ENCODE measurements at places on chromosomes 4 and X.

DNA sequence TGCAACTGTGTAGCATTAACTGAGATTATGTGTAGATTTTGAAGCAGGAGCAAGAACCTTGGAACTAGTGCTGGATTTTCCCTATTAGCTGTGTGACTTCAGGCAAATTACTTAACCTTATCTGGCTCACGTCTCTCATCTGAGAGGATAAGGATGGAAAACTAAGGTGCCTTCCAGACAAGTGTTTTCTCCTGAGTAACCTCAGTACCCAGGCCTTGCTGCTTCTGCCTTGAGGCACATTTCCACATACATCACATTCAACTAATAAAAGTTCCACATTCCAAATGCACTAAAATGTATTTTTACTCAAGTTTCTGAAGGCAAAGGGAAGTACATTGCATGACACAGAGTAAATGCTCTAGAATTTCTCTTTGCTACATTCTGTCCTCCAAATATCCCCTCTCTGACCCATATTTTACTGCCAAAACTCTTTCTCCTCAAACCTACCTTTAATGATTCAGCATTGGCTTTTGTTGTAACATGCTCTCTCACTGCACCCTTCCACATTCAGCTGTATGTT is 195.4 kb upstream of the ADGRL3 start:
- no peak for DNase-seq

DNA sequence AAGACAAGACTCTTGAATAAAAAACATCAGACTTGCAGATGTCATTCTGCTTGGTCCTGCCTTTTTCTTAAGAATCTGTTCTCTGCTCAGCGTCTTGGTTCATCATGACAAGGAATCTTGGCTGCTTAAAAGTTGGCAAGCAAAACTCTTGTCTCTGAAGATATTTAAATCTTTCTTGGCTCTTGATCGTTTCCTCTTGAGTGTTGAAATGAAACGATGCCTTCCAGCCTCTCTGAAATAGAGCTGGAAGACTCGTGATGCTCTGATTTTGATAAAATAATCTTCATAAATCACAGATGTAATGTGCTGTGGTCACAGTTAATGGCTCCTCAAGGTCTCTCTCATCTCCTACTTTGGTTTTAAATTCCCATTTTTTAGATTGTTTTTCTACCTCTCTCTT is 39.9 kb upstream of the TMEM192 start:
- DNase-seq: no peak

GRCh38 chr4:79958466-79959264 is 114.4 kb downstream of the ANTXR2 start:
- DNase-seq: peak; percentile 84

- DNase-seq: no peak
Measured at GRCh38 chr4:2332201-2332975, 70.5 kb upstream of the MXD4 start.

DNA sequence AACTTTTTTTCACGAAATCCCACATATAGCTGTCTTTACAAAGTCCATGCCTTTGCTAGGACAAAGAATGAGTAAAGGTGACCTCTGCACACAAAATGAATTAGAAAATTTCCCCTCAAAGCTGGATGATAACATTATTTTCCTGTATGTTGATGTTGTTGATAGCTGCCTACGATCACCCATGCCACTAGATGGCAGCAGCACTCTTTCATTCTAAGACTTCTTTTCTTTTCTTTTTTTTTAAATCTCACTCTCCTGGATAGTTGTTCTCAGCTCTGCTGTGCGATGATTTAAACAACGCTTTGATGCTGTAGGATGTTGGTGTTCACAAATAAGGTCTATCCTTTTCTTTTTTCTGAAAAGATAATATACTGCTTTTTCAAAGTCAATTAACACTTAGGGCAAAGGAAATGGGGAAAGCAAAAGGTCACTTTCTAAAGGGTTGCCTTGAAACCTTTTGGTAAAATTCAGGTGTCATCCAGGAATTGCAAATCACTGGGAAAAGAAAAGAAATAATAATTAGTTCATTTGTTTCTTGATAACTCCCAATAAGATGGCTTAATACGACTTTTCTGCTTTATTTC is 266.8 kb downstream of the C4orf33 start:
- peak; percentile 3 for DNase-seq

- no peak for DNase-seq
Measured at GRCh38 chr4:52989865-52990264, 127.7 kb downstream of the RASL11B start.

DNA sequence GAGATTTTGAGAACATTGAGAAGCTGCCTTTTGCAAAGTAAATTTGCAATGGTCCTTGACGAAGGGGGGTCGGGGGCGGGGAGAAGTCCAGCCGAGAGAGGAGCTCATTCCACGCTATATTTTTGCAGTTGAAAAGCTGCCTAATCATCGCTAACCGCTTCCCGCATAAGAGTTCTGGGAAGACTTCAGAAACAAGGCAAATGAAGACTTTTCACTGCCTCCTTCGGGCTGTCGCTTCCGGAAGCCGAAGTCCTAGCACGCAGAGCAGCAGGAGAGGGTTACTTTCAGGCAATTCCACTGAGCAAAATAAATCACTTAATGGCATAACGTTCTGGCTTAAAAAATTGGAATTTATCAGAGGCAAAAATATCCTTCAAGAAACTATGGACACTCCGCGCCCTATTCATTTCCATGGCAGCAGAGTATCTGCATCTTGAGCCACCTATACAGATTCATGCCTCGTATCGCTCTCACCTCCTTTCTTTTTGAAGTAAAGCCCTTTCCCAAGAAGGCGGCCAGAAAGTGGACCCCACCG is 2.6 kb upstream of the LRAT start:
- DNase-seq: no peak

GRCh38 chr4:152870606-152871005 is 65.5 kb upstream of the FHDC1 start:
- no peak for DNase-seq

DNA sequence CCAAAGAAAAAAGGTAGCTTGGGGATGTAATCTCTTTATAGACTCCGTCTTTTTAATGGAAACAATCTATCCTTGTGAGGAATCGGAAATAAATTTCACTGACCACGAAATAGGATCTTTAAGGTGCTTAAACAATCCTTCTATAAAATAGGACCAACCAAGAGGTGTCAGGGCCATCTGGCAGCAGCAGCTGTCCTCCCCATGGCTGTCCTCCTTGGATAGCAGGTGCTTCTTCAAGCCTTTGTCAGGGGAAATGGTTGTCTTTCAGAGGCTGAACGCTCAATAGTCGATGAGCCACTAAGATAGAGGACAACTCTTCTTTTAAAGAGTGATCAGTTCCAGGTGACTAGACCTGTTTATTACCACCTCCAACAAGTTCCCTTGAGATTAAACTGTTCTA is 231.0 kb downstream of the ADGRL3 start:
- DNase-seq: peak; percentile 28

- no peak for DNase-seq
Measured at GRCh38 chrX:7690842-7691241, 152.1 kb upstream of the VCX start.

DNA sequence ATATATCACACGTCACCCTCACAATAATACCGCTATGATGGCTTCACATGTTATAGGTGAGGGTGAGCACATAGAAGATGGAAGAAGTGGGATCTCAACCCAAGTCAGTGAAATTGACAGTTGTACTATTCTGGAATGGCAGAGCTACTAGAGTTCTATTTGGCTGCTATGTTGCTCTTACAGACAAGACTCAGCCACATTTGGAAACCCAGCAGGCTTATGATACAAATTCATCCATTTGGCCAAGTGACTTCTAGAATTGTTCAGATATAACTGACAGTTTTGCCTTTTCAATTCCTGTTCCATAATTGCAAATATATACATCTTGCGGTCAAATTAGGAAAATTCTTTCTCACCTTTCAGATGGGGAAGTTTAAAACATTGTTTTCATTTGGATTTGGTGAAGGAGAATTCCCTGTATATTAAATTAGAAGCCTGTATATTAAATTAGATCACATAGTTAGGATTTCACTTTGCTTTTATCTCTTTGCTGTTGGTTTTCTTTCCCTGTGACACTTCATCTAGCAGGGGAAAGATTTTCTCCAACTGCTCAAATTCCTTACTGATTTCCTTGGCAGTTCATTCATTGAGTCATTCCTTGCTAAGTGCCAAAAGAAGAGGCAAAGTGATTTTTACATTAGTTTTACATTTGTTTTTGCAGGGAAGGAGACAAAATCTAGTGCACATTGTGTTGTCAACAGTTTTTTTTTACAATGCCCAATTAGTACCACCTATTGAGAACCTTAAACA is 120.6 kb upstream of the TBC1D9 start:
- no peak for DNase-seq

- DNase-seq: no peak
Measured at GRCh38 chr4:173318648-173319211, 15.4 kb downstream of the HMGB2 start.

DNA sequence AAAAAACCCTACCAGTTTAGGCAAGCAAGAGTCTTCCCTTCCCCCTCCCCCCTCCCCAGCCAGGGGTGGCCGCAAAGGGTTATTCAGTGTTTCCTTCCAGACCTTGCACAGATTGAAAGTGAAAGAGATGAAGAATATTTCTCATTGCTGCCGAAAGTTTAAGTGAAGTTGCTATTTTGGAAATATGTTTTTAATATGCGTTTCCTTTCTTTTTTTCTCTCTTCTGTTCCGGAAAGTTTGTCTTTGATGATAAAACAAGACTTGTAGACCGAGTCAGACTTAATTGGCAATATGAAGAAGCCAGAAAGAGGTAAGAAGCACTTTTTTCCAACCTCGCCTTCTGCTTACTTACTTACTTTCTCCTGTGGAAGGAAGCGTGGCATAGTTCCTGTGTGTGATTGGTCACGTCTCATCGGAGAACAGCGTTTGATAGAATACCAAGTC is 58.5 kb upstream of the CLCN4 start:
- DNase-seq: no peak

- peak; percentile 59 for DNase-seq
Measured at GRCh38 chr4:4735136-4735750, 124.2 kb upstream of the MSX1 start.

- DNase-seq: no peak
Measured at GRCh38 chr4:124337874-124338273, 374.7 kb downstream of the ANKRD50 start.

GRCh38 chr4:153788413-153789276 is at the start of gene SFRP2:
Gene SFRP2 (minus strand): TSS chr4:153789083. CDS start chr4:153788835, 248 bp downstream.
- no peak for DNase-seq

DNA sequence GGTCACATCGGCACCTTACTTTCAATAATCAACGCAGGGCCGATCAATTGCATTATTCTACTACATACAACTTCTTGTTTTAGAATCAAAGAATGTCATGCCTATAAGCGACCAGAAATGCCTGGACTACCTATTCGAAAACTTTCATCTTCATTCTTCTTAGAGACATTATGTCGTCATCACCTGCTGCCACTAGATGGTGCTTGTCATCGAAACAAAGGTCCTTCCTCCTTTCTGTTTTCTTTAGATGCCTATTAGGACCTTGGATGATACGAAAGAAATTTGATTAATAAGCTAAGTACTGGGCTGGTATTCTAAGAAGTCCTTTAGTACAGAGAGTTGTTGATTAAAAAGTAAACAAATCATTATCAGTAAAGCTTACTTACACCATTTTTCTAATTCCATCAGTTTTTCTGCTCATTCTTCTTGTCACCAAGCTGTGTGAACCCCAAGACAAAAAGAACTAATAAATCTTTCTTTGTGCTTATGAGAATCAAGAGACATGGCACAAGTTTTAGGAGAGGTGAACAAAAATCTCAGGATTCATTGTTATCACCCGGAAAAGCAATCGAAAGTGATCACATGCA is 154.5 kb upstream of the SLC4A4 start:
- peak; percentile 33 for DNase-seq

DNA sequence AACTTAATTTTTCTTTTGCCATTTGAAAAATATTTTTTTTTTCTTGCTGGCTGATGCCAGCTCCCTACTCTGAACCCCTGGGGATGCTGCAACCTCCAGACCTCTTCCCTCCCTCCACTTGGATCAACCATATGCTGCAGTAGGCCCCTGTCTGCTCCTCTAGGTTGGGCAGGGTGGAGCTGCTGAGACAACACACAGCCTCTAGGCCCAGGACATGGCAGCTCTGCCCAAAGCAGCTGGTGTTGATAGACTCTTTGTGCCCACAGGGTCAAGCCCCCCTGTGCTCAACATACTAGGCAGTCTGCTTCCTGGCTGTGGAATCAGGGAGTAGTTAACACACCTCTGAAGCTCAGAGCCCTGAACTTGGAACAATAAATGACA is 19.9 kb upstream of the CLNK start:
- no peak for DNase-seq

GRCh38 chr4:98586962-98587354 is 71.5 kb downstream of the TSPAN5 start:
- no peak for DNase-seq

- no peak for DNase-seq
Measured at GRCh38 chr4:61782133-61782532, 582.0 kb downstream of the ADGRL3 start.

- DNase-seq: no peak
Measured at GRCh38 chr4:169604903-169605331, 7.5 kb downstream of the NEK1 start.

DNA sequence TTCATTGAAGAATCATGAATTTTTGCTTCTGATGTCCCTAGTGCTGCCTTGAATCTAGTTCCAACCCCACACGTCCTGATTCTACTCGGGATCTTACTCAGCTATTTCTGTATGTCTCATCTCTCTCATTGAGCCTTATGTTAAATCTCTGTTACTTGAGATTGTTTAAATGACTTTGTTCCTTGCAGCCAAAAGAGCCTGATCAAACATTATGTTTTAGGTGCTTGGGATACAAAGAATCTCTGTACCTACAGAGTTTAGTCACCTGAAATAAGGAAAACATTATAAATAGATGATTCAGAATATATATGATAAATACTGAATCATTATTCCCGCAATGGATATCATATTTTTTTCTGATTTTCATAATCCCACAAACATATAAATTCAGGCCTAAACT is 13.7 kb upstream of the ANKRD50 start:
- DNase-seq: no peak

DNA sequence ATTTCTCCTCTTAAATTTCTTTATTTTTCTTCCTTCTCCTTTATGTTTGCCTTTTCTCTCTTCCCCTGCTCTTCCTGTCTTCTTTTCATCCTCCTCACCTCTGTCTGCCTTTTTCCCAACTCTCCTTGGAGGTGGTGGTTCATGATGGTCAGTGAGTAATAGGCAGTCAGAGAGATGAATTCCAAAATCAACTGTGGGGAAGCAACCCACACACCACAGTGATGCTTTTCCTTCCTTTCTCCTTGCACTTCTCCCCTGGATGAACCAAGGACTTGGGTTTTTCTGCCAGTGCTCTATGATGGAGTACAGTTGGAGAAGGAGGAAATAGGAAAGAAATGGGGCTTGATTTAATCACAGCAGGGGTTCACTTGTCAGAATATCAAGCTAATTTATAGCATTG is 153.8 kb downstream of the DCK start:
- DNase-seq: no peak

DNA sequence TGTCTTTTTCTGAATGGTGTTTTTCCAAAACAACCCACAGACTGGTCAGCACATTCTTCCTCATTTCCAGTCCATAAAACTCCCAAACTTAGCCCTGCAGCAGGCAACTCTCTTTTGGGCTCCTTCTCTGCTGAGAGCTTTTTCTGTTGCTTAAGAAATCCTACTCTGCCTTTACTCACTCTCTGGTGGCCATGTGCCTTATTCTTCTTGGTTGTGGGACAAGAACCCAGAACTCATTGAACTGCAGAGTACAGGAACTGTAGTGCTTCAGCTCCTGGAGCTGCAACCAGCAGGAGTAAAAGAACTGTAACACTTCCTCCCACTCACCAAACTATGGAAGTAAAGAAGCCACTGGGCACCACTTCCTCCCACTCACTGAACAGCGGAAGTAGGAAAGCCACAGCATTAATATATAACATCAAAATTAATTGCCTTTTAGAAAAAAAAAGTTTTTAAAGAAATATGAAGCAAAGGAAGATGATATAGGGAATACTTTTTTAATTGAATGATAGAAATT is 864.1 kb upstream of the PCDH10 start:
- no peak for DNase-seq

Data from NCI-H524 treated with DMSO at 0.1 percent for 48 hours (cell line).